ENCODE measurements at places on chromosomes 16 and 17.
A peak's percentile ranks its signal among the peaks of the same experiment; 100 is the strongest.

DNA sequence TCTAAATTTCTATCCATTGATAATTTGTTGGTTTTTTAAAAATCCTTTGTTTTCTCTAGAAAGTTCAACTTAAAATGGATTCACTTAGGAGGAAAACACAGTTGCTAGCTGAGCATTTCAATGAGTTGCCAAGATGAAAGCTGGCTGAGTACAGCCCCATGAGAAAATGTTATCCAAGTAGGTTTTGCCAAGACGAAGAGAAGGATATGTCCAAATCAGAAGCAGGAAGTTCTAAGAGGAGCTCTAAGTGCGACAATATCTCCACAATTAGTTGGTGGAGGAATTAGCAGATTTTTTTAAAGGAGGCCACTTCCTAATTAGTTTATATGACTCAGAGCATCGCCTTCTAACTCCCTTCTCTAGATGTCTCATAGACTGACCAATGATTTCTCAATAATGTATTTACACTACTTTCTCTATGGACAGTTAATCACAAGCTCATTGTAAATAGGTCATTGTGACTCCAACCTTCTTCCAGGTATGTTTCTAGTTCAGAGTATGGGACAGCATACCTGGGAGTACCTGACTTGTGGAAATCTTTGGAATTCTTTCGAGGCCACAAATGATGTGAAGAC lies 873.3 kb upstream of the SOX9 start:
- no peak for DNase-seq

DNA sequence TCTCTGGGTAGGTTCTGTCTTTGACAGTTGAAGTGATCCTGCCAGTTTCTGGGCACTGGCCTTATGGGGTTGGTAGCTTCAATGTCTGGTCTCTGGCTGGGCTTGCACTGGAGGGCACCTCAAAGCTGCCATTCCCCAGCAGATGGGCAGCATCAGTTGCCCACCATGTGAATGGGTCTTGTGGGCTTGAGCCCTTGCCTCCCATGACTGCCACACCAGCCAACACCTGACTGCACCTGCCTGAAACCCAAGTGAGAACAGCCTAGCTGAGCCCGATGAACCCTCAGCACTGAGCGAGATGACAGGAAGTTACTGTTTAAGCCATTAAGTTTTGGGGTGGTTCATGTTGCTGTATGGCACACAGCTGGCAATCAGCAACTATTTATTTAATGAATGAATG lies 69.1 kb upstream of the AXIN2 start:
- no peak for DNase-seq

DNA sequence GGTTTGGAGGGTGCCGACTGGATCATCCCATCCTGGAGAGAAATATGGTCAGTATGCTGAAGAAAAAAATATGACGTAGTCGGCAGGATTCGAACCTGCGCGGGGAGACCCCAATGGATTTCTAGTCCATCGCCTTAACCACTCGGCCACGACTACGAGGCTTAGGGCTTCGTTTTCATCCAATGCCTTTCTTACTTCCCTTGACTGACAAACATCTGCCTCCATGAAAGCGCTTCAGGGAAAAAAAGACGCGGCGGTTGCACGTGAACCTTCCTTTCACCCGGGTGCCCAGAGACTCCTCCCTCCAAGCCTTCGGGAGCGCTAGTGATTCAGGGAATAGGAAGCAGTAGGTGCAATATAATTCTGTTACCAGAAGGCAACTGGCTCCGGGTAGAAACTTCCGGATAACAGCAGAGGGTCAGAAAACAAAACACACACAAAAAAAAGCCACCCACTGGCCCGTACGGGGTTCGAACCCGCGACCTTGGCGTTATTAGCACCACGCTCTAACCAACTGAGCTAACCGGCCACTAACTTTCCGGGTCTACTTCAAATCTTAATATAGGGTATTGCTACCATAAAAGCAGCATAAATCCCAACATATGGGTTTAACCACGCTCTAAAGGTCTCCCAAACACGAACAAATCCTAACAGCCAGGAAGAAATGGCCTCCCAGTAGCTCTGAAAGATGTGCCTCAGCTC lies 16.3 kb upstream of the AURKB start:
- DNase-seq: peak; percentile 62

- no peak for DNase-seq
Observed at GRCh38 chr16:9761870-9762269, 420.4 kb downstream of the GRIN2A start.

- DNase-seq: peak; percentile 35
Observed at GRCh38 chr16:10514369-10515055, 65.9 kb downstream of the EMP2 start.

- no peak for DNase-seq
Observed at GRCh38 chr16:48279199-48279598, 31.9 kb upstream of the ABCC11 start.

GRCh38 chr16:22188595-22189442 lies 17.3 kb upstream of the EEF2K start:
- DNase-seq: peak; percentile 56

DNA sequence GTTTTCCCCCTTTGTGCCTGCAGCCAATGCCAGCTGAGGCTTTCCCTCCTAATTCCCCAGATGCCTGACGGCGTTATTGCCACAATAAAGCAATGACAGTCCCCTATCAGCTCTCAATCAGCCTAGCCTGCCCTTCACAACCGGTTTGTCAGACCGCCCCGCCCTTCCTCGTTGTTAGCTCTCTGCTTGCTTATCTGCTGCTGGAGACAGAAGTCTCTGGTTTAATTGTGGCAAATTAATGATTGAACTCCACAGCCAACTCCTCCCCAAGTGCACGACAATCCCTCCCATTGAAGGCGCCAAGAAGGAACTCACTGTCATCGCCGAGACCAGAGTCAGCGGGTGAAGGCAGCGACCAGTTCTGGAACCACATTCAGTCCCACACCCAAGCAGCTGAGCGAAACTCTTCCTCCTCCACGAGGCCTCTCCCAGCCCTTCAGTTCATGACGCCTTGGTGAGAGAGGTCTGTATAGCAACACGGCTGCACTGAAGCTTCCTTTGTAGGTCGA lies 474.4 kb downstream of the SLC39A11 start:
- DNase-seq: no peak

DNA sequence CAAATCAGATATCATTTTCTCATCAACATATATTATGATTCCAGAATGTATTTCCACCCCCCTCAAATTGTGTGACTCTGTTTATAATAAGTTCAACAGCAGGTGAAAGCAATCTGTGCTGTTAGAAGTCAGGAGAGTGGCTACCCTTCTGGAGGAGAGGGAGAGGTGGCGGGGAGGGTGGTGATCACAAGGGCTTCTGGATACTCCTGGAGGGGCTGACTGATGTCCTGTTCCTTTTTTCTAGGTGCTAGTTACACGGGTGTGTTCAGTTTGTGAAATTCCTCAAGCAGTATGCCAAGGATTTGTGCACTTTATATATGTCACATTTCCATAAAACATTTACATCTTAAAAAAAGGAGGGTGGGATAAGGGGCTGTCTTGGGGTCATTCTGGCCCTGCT lies 119.1 kb downstream of the IRF8 start:
- DNase-seq: no peak

DNA sequence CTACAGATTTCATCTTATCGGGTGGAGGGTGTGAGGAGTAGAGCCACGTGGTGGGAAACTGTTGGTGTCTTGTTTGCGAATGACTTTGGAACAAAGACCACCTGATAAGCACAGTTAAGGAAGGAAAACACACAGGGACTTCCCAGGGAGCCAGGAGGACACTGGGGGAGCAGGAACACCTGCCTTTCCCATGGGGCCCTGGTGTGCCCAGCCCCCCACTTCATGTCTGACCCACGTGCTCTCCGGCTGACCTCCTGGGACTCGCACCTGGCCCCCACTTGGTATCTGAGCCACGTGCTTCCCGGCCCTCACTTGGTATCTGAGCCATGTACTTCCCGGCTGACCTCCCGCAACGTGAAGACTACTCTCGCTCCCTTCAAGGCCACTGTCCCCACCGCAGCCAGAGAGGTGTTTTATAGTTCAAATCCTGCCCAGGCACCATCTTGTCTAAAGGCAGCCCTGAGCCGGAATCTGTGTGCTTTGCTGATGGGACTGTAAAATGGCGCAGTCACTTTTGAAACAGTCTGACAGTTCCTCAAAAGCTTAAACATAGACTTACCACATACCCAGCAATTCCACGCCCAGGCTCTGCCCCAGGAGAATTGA lies 5.4 kb upstream of the CSNK1D start:
- no peak for DNase-seq

- DNase-seq: no peak
Observed at GRCh38 chr16:24318680-24319079, 62.5 kb downstream of the CACNG3 start.

- DNase-seq: no peak
Observed at GRCh38 chr16:50771366-50771765, 29.5 kb downstream of the CYLD start.

DNA sequence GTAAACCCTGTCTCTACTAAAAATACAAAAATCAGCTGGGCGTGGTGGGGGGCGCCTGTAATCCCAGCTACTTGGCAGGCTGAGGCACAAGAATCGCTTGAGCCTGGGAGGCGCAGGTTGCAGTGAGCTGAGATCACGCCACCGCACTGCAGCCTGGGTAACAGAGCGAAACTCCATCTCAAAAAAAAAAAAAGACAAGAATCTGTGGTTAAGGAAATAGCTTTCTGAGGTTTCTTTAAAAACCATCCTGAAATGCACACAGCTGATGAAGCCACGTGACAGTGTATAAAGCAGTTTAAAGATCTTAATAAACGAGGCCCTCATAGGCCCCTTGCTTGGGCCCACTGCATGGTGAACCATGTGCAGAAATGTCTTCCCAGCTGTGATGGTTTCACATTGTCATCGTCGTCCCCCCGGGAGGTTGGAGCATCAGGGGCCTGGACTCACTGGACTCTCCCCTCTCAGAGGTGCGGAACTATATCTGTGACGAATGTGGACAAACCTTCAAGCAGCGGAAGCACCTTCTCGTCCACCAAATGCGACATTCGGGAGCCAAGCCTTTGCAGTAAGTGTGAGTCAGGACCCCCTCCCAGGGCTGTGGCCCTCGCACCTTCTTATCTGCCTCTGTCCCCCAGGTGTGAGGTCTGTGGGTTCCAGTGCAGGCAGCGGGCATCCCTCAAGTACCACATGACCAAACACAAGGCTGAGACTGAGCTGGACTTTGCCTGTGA lies 16.2 kb downstream of the ZNF276 start:
- peak; percentile 68 for DNase-seq

DNA sequence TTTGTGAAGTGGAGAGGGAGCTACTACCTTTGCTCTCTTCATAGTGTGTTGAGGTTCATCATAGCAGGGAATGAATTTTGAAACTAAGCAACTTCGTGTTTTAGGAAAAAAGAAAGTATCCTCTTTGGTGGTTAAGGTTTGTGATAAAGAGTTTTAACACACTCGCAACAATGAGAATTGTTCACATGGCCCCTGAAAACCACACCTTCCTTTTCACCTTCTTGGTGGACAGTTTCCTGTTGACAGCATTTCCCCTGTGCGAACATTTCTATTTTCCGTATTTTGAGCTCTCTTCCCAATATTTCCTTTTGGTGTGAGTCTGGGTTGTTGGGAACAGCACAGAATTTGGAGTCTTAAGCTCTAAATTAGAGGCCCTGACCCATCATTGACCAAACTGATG lies 3.8 kb downstream of the OR4D2 start:
- DNase-seq: no peak

DNA sequence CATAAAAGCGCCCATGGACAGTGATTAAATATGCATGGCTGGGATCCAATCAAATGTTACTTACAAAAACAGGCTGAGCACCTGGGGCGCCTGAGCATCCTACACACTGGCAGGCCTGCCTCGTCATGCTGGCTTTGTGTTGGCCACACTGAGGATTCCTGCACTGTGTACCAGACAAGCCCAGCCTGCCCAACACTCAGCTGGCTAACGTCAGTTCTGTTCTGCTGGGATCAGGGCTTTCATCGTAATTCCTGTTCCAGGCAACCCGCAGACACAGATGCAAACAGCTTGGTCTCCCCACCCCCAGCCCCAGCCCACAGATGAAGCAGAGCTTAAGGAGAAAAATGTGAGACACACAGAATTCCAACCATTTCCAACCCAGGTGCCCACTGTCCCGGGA lies 30.7 kb downstream of the PIMREG start:
- no peak for DNase-seq

- peak; percentile 11 for DNase-seq
Observed at GRCh38 chr17:43171586-43172487, 823 bp downstream of the NBR1 start.

DNA sequence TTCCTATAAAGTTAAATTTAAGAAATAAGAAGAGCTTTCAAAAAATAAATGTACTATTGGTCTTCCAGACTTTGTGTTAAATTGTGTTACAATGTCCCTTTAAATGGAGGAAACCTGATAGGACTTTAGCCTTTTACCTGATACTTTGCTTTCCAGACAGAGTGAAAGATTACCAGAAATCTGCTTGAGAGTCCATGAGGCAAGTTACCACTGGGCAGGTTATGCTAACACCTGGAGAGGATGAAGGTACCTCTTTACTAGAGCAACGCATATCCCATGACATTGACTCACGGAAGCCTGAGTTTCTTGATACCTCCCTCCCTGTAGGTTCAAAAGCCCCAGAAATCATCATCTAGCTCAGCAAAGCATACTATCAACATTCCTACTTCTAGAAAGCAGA lies 143.9 kb upstream of the C17orf78 start:
- DNase-seq: no peak

Data from immature natural killer cell (primary cell).